ENCODE measurements at places on chromosomes 3 and 15.
A peak's percentile ranks its signal among the peaks of the same experiment; 100 is the strongest.

DNA sequence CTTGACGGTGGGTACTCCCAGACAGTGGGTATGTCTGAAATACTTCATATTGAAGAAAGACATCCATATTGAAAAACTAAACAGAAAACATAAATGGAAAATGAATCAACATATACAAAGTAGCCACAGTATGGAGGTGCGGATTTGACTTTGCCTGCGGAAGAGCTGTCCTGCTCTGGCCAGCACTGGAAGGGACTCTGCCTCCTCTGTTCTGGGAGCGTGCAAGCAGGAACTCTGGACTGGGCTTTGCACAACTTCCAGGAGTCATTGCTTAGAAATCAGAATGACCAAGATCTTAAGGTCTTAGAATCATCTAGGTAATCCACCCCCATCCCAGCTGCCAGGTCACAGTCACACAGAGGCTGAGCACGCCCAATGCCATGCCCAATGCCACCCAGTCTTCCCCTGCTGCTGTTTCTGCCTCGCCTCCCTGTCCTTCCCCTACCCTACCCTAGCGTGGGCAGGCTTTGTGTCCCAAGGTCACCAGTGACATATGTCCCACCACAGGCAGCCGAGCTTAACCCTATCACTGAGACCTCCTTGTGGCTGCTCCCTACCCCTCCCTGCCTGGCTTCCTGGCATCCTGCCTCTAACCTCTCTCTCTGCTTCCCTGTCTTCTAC, 36.3 kb downstream of the CDC25A start:
- no peak for DNase-seq

DNA sequence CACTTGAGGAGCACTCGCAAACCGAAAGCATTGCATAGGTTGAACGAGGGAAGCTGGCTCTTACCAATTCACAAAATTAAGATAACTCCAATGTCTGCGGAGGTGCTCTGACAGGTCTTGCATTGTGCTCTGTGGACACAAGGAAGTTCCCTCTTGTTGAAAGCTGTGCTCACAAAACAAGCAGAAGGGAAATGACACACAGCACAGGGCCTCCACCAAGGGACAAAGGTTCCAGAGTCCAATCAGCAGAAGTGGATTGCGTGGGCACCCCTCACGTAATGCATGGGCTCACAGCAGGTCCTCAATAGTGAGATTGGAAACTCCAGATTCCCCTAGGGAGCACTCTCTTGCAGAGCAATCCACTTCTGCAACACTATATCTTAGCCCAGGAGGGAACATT, 89.9 kb downstream of the ATP10A start:
- DNase-seq, result no peak

DNA sequence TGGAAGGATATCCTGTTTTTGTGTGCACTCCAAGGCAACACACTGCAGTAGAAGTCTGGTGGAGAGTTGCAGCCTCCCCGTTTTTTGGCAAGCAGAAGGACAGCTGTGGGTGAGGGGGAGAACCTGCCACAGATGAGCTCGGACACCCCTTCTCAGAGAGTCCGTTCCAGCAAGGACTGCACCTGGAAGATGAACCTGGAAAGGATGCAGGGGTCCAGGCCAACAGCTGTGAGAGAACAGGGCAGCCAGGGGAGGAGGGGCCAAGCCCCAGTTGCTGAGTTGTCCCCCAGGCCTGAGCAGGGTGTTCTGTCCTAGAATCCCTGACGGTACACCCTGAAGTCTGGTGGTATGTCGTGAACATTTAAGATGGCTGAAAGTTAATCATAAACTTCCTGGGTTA, 30.2 kb downstream of the ZXDC start:
- no peak for DNase-seq

- DNase-seq, result no peak
Observed at GRCh38 chr15:59396679-59397078, 24.0 kb upstream of the MYO1E start.

DNA sequence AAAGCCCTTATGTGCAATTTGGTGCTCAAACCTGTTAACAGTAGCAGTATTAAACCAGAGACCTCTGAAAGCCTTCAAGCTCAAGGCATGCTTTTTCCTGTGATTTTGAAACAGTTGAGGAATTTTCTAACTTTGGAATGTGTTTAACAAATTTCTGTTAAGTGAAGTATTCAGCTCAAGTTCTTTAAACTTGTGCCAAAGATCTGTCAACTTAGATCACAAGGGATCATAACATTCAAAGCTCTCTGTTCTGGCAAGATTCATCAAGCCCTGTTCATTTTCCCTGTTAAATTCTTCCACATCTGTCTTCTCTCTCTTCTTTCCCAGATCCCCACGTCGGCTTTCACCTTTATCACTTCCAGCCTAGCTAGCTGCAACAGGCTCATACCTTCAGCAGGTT, 28.8 kb upstream of the RYK start:
- DNase-seq, result no peak

DNA sequence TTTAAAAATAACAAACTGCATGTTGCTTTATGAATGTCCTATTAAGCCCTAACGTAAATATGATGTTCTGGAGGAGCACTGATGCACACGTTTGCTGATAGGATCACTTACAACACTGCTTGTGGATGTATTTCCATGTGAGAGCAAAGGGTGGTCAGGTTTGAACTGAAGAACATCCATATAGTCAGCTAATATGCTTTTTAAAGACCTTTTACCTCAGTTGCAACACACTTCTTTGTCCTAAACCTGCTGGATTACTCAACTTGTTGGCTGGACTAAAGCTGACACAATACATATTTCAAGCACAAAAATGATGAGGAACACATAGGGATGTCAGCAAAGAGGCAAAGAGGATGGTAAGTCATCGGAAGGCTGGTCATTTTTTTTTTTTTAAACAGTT, 186.6 kb downstream of the TIGIT start:
- DNase-seq, result no peak

DNA sequence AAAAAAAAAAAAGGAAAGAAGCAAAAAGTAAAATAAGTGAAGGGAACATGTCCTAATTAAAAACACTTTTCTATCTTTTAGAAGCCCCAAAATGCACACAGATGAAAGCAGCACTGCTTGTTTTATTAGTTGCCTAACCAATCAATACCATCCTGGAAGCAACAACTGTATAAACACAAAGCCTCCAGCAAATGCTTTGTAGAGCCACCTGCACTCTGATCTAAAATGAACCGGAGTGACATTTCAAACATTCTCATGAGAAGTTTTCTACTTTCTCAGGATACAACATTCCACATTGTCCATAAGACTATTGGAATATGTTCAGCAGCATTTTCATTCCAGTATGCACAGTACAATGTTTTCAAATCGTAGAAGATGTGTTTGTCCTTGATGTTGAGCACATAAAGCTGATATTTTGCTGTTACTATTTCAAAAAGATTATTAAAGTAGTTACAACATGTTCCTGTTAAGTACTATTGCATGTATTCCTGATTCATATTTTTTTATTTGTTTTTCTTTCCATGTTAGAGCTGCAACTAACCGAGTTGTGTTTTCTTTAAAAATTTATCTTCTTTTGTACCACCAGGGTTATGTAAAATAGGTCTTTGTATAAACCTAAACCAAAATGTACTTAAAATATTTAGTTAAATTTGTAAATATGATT, 50.3 kb upstream of the PLSCR5 start:
- DNase-seq, result no peak

GRCh38 chr3:119498186-119499011, at the start of gene TIMMDC1:
Gene TIMMDC1, plus strand, starts transcription at chr3:119498547. Its CDS starts 187 bp downstream, at chr3:119498734.
- peak; percentile 99 for DNase-seq

DNA sequence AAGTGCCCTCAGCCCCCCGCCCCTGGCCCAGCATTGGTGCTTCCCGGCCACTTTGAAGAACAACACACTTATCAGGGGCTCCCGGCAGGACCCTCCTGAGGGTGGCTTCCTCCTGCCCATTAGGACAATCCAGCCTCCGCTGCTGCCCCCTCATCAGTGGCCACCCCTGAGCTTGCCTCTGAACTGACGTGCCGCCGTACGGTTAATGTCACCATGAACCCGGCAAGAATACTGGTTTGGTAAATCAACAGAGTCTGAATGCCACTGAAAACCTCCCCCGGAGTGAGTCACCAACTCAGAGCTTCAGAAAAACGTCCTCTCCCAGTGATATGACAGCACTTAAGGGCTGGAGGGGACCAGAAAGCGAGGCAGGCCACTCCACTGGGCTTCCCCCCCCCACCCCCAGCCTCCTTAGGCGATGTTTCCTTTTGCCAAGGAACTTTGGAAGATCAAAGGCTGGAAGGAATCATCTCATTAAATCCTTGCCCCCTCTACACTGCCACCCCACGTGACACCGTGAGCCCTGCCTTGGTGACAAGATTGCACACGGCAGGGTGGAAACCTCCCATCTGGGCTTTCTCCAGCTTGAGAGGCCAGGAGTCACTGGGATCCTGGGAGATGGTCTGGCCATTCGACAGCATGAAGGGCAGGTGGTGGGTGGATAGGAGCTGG, 142.1 kb downstream of the NUP210 start:
- DNase-seq, result no peak

- no peak for DNase-seq
Observed at GRCh38 chr3:79358327-79358726, 409.5 kb downstream of the ROBO1 start.

DNA sequence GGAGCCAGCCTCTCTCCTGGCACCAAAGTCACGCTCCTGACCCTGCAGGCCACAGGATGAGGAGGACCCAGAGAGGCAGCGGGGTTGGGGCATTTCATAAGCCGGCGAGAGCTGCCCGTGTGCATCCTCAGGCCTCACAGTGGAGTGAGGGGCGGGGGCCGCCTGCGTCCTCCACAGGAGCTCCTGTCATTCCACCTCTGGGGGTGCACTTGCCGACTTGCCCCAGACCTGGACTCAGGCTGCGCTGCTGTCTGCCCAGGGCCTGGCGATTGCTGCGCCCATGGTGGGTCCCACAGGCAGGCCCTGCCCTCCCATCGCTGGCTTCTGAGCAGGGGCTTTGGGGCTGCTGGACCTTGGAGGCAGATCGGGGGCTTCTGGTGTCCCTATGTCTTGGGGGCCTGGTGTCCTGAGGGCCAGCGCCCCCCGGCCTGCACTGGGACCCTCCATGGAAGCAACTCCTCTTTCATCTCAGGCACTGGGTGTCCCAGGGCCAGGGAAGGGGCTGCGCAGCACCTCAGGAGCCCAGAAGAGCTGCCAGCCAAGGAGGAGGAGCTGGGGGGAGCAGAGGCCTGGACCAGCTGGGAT, 184.0 kb downstream of the GOLGA6L6 start:
- no peak for DNase-seq

DNA sequence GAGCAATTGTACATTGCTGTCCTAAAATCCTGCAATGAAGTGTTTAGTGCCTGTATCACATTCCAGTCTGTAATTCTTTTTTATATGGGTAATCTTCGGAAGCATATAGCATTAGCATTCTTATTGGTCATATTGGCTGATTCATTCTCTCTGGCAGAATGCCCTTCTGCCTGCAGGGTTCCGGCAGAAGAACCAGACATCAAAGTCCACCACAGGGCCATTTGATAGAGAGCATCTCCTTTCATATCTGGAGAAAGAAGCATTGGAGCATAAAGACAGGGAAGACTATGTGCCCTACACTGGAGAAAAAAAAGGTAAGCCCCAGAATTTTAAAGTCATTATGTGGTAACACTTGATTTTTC, 39.6 kb downstream of the TMOD3 start:
- DNase-seq, result no peak

- DNase-seq, result no peak
Observed at GRCh38 chr15:69612112-69612511, 159.5 kb downstream of the RPLP1 start.

GRCh38 chr3:115651599-115651998, 28.3 kb downstream of the GAP43 start:
- no peak for DNase-seq

DNA sequence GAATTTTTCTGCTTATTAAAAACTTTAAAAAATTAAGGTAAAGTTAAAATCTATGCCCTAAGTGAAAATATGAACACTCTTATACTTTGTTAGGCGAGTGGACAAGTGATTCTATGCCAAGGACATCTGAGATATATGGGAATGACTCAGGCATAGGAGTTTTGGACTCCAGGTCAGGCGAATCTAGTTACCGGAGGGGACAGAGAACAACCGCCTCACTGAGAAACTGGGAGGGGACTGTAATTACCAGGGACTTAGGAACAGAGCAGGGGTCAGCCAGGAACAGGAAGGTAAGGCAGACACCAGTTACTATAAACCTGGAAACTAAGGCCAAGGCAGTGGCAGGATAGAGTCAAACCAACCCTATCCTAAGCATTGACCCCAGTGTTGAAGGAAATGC, 16.8 kb upstream of the ATP1B3 start:
- DNase-seq, result no peak

DNA sequence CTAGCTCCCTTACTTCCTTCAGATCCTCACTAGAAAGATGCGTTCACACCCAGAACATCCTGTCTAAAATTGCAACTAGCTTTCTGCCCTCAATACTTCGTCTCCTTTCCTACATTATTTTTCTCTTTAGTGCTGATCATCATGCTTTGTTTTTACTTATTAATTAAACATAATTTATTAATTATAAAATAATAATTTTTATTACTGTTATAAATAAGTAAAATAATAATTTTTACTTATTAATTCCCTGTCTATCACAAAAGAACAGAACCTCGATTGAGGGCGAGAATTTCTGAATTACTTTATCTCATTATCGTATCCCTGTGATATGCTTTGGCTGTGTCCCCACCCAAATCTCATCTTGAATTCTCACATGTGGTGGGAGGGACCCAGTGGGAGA, 41.3 kb downstream of the GOLIM4 start:
- DNase-seq, result no peak

GRCh38 chr3:117734496-117734895, 1024.9 kb downstream of the TUSC7 start:
- DNase-seq, result no peak

GRCh38 chr3:172625404-172625803, 85.5 kb downstream of the NCEH1 start:
- no peak for DNase-seq

DNA sequence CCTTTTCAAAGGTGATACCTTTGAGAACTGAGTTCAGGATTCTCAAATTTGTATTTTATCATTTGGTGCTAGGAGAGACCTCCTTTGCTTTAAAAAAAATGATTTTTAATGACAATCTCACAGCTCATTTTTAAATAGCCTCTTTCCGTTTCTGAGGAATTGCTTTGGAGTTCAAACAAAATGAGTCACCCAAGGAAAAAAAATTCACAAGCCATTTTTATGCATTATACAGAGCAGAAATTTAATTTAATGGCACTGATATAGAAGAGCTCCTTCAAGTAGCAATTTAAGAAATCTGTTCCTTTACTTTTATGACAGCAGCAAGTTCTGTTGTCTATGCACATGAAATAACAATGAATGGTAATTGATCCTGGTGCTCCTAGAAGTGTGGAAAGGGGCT, 337.9 kb upstream of the KCNMB2 start:
- DNase-seq, result no peak

- no peak for DNase-seq
Observed at GRCh38 chr3:171351676-171352075, 108.5 kb downstream of the TNIK start.

Measured in activated CD4-positive, alpha-beta T cell treated with anti-CD3 and anti-CD28 coated beads, Interleukin-10, Interleukin-2, amounts not matched to agents 100 ng/mL and 50 ng/mL, durations not matched to agents 16 hours and 8 hours (primary cell).